Heart right ventricle (tissue), 16 donors: ENCODE measurements at places on chromosomes 16 and 17. TPM values are rescaled to one million over a fixed set of nuclear protein-coding genes. Genes with fewer than 3 reads are reported as not detected.

MILR1 gene
- 2.0 TPM for total RNA-seq

ACAP1 gene
- total RNA-seq, result 19.6 TPM

DNA sequence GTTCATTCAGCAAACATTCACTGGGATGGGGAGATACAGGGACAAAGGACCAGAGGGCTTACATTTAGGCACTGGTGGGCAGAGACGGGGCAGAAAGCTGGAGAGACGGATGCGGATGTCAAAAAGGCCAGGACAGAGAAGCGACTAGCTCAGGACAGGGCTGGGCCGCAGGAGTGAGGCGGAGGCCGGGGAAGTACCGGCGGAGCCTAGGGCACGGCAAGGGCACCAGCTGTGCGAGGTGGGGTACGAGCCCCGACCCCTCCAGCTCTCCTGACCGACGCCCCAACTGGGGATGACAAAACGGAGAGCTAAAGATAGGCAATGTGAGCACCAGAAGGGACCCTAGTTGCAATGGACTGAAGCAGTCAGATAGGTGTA is 3.9 kb upstream of the SGCA start:
- no peak for DNase-seq

- DNase-seq, result no peak
These were observed 48.1 kb upstream of the HS3ST4 start for GRCh38 chr16:25643633-25644032.
